ENCODE measurements at places on chromosomes 6 and 20.

GRCh38 chr20:50588034-50588736 is 78.0 kb downstream of the PTPN1 start:
- peak; percentile 64 for DNase-seq

- DNase-seq = no peak
Observed at GRCh38 chr6:108768792-108769524, 79.3 kb upstream of the ARMC2 start.

DNA sequence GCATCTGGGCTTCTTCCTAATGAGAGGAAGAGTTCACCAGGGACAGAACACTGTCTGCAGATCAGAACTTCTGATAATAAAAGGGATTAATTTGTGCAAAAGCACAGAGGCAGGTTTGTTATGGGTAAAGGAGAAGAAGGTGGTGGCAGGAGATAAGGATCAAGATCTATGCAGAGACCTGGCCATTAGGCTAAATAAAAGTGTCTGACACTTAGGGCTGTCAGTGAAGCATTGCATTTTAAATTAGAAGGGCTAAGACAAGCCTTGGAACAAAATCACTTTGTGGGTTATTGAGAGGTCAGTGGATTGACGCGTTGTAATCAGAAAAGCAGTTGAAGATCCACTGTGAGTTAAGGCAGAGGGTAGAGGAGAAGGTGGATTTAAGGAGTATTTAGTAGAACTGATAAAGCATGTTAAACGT is 76.8 kb downstream of the MAP3K4 start:
- no peak for DNase-seq

- DNase-seq = no peak
Observed at GRCh38 chr6:163565140-163565539, 150.6 kb downstream of the QKI start.

- DNase-seq = no peak
Observed at GRCh38 chr20:12815231-12815768, 193.5 kb upstream of the SPTLC3 start.

- DNase-seq = no peak
Observed at GRCh38 chr6:164097551-164098398, 683.3 kb downstream of the QKI start.

GRCh38 chr6:53503060-53503459 is 41.8 kb downstream of the GCLC start:
- no peak for DNase-seq

All from T-helper 2 cell (primary cell).